ENCODE measurements at places on chromosomes 4 and X. TPM values are rescaled to one million over a fixed set of nuclear protein-coding genes. Genes with fewer than 3 reads are reported as not detected.

DNA sequence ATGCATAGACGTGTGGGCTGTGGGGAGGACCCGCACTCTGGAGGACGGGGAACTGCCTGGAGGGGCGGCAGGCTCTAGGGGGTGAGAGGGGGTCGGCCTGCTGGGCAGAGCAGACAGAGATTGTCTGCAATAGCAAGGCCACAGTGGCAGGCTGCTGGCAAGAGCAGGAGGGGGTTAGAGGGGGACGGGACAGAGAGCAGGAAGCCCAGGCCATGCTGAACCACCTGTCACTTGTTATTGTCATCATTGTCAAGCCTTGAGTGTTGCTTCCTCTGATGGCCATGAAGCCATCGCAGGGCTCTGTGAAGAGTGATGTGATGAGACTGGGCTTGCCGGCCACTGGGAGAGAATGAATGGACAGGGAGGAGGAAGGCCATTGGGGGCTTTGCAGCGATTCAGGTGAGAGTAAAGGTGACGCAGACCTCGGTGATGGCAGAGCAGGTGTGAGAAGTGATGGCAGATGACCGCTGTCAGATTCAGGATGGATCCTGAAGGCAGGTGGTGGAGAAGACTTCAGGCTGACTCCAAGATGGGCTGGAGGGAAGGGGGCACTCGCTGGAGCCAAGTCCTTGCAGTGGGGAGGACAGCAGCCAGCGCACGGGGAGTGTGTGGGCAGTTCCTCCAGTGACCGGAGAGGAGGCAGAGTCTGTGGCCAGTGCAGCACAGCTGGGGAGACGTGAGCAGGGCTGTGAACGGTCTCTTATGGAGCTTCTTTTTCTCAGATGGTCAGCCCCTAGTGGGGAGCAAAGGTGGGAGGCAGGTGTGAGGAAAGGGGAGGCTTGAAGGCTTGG lies 43.6 kb downstream of the HTT-AS start:
- no peak for DNase-seq

- DNase-seq, result no peak
These were observed 738.3 kb upstream of the TENM3 start for GRCh38 chr4:181504924-181505323.

DNA sequence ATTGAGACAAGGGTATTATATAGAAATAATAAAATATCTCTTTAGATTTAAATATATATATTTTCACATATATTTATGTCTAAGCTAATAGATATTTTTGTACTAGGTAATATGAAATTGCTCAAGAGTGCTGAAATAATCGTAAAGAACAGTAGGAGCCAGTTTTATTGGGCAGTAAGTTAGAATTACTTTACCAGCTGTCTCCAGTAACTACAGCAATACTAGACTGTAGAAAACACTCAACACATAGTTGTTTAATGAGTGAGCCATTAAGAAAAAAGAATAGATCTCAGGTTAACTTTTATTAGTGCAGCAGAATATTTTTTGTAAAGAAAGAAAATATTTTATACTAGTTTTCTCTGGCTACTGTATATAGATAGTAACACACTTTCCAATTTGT lies 715.2 kb downstream of the TRIML1 start:
- no peak for DNase-seq

DNA sequence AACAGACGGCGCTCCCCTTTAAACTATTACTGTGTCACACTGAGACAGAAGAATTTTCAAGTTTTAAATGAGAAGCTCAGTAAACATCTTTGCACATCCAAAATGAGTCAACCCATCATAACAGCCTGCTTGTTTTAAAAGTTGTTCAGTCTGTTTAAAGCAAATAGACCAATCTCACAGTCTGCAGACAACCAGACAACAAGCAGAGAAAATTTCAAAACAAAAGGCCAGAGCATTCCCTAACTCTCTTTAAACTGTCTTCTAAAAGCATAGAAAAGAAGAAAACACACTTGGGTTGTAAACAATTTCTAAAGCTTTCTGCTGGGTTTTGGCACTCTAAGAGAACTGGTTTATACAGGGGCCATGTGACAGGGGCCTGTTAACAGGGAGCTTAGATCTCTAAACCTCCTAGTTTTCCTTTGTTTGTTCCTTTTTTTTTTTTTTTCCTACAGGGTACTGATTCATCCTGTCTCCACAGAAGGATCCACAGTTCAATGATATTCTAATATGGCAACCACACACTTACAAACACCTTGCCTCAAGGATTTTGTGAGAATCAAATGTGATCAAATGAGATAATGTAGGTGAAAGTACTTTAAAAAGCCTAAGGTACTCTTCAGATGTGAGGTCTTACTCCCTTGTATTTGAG lies 100.8 kb upstream of the MAML3 start:
- no peak for DNase-seq

The MAGEH1 gene
- total RNA-seq, result 0.20 TPM
